ENCODE measurements at places on chromosomes 1 and 21. TPM values are rescaled to one million over a fixed set of nuclear protein-coding genes. Genes with fewer than 3 reads are reported as not detected.

- DNase-seq: no peak
These were observed 725 bp upstream of the ARPC5 start for GRCh38 chr1:183636334-183636682.

DNA sequence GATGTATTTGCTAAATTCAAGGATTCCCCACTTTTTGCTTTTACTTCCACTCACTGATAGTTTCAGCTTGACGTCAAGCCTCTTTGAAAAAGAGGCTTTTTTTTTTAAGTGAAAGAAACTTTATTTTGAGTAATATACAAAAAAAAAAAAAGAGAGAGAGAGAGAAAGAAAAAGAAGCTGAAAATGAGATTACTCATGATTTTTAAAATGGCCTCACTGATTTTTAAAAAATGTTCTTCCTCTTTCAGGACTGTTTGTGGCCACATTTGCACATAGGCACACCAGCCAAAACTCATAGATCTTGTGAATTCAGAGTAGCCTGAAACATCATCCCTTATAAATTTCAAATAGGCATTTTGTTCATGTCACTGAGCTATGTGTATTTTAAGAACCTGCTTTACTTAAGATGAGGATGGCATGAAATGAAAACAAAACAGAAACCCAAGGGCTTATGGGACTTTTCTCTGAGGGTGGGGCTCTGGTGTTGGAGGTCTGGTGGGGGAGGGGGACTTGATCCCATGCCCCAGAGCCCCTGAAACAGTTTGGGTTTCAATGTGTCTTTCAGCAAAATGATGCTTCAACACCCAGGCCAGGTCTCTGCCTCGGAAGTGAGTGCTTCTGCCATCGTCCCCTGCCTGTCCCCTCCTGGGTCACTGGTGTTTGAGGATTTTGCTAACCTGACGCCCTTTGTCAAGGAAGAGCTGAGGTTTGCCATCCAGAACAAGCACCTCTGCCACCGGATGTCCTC, 6.1 kb downstream of the ATF3 start:
- DNase-seq: no peak

DNA sequence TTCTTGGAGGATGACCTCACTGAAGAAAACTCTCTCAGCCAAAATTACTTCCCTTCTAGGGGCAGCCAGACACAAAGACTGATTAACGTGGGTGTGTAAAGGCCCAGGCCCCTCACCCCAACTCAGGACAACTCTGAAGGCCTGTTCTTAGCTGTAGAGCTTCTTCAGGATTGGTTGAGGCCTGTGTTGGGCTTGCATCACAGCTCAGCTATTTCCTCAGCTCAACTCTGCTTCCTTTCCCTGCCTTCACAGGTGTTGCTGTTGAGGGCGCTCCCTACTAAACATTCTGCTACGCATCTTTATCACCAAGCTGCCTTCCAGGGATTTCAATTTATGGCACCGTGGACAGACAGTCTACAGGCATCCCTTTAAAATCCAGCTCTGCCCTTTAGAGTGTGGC, 36.8 kb downstream of the MAB21L3 start:
- DNase-seq: no peak

The REN gene
- not detected for polyA plus RNA-seq

Data from SK-N-SH (cell line).